ENCODE measurements at places on chromosomes 6 and 20.

DNA sequence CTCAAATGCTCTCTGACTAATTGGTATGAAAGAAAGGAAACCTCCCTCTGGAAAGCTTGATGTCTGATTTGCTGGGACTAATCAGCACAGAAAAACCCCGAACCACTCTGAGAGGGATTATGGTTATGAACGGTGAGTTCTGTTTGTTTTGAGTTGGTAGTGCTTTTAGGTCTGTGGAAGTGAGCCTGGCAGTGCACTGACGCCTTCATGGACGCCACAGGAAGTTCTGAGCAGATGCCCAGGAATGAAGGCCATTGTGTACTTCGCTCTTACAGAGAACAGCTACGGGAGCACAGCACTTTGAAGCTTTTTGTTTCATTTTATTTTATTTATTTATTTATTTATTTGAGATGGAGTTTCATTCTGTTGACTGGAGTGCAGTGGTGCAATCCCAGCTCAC lies 754.1 kb downstream of the QKI start:
- DNase-seq: no peak

DNA sequence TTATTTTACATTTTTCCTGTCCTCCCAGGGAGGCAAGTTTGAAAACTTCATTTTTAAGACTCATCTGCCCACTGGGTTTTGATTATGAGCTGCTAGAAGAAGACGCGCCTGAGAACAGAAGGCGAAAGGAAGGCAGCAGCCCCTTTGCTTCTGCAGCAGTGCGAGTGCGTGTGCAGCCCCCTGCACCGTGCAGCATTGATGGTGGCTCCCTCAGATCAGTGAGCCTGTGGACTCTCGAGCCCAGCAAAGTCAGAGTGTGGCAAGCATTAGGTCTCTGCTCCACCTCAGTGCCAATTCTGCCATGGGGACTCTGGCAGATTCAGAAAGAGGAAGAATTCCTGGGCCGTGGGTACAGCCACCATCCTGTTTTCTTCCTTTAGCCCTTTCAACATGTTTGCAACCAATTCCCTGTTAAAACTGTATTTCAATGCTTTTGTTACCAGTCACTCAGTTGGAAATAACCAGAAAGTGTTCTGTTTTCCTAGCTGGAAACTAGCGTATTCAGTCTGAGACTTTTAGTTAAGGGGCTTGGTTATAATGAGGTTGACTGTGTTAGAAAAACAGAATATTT lies 134.8 kb upstream of the OGFRL1 start:
- no peak for DNase-seq

- no peak for DNase-seq
These were observed 54.1 kb downstream of the BPIFB1 start for GRCh38 chr20:33337119-33337518.

GRCh38 chr6:40743690-40744446 lies 156.7 kb upstream of the LRFN2 start:
- DNase-seq: no peak

GRCh38 chr6:111416529-111416928 lies 66.5 kb downstream of the REV3L start:
- DNase-seq: no peak

GRCh38 chr20:39136798-39137197 lies 174.7 kb downstream of the DHX35 start:
- DNase-seq: no peak

GRCh38 chr6:18242062-18242851 lies 22.1 kb downstream of the DEK start:
- no peak for DNase-seq

GRCh38 chr20:63071541-63072181 lies 64.9 kb upstream of the BHLHE23 start:
- DNase-seq: no peak

- DNase-seq: no peak
These were observed 93.9 kb downstream of the FOXO3 start for GRCh38 chr6:108654465-108655106.

DNA sequence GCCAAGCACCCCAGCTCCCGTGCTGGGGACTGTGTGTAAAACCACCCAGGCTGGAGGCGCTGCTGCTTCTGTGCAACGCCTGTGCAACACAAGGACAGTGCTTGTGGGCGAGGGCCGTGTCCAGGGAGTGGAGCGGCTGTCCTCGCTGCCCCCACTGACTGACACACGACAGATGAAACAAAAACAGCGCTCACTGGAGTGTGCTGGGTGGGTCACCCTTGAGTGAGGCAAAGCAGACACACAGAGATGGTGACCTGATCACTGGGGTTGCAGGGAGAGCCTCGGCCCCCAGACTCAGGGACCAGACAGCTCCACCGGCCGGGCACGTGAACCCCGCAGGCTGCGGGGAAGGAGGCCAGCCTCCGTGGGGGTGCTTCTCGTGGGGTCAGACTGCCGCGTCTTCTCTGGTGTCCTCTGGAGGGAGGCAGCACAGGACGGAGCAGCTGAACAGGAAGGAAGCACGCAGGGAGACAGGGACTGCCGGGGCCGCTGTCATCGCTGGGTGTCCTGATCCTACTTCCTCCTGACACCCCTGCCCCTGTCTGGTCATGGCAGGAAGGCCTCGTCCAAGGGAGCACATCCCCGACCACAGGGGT lies 75.9 kb upstream of the CST7 start:
- DNase-seq: no peak

GRCh38 chr6:166032366-166033200 lies 135.1 kb downstream of the TBXT start:
- DNase-seq: no peak

DNA sequence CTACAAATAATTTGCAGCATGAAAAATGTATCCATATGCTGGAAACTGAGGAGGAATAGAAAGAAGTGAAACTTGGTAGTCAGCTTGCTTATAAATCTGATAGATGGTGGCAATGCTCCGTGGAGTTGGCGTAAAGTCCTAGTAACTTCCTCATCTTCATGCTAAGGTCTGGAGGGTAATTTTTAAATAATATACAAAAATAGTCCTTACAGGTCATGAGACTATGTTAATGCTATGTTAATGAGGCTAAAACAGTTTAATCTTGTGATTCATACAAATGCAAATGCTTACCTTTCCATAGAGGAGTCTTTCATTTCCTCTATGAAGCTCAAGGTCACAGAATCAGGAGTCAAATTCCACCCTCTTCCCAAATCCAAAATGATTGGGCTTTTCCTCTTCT lies 9.4 kb upstream of the CRIP3 start:
- DNase-seq: no peak

DNA sequence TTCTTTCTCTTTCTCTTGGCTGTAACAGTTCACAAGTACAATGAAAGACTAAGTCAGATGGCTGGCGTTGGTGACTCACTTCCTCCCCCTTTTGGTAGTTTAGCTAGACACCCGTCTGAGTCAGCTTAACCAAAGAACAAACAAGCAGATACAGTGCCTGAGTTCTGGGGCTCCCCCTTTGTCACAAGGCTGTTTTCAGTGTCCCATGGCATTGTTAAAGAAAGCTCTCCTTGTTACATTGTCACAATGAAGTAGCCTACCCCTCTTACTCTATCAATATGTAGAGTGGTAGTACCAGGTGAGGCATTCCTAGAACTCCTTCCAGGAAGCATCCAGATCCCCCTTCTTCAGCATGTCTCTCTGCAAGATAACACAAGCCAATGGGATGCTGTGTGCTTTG lies 38.6 kb downstream of the KIAA0408 start:
- DNase-seq: peak; percentile 2

DNA sequence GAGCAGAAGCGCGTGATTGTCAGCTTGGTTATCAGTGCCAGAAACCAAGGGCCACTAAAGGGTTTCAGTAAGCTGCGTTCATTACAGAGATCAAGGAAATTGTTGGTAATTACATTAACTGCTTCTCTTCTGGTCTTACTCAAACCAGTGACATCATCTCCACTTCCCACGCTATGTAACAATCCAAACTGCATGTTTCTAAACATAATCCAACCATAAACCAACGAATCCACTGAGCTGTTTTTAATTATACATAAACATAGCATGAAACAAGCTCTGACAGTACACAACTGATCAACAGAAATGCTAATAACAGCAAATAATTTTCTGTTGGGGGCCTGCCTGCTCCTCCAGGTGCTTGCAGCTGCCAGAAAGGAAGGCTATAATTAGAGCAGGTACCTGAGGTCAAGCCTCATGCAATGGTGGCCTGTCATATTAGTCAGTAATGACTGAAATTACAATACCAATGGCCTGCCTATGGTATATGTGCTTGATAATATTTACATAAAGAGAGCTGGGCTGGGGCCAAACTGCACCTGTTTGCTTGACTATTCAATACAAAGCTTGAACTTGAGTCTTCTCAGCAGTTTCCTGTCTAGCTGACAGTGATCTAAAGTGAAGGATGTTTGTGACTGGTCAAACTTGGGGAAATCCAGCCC lies 40.1 kb downstream of the ILRUN start:
- no peak for DNase-seq

- DNase-seq: no peak
These were observed 82.8 kb downstream of the TNFAIP3 start for GRCh38 chr6:137949686-137950390.

DNA sequence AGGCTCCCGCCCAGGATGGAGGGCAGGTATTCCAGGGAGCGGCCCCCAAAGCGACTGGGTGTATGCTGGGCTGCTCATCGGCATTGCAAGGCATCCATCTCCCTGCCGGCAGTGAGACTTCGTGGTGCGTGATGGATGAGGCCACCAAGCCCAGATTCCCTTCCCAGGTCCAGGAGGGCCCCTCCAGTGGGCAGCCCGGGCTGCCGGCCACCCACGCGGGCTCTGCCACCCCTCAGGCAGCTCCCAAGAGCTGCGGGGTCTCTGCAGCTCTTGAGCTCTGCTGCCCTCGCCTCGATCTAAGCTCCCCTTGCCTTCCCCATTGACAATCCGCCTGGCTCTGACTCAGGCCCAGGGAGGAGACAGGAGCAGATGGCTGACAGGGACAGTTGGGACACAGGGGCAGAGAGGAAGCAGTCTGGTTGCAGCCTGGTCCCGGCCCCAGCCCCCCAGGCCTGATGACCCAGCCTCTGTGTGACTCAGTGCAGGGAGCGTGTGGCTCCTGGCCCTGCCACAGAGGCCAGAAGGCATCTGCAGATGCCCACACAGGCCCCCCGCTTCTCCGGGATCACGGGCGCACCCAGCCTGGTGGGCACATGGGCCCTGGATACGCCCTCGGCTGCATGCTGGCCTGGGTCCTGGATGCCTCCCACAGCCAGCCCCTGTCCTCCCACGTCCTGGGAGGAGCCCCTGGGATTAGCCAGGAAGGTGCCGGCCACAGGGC lies 33.0 kb downstream of the SLCO4A1 start:
- no peak for DNase-seq

GRCh38 chr6:41199552-41200246 lies 1.2 kb downstream of the TREML2 start:
- DNase-seq: no peak

DNA sequence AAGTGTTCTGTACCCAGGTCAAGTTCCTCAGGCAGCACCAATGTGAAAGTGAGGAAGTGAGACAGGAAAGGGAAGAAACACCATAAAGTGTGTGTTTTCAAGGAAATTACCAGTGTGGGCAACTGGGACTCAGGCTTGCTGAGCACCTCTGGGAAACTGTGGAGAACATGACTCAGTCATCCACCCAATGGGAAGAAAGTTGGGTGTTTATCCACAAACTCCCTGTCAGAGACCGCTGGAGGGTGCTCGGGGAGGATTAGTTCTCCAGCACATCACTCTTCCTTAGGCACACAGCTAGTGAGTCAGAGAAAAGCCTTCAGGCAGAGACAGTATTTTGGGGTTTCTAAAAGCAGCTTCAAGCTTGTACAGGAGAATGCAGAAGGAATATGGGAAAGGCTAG lies 93.6 kb downstream of the PCSK2 start:
- DNase-seq: no peak

GRCh38 chr20:25576783-25577530 lies 8.4 kb downstream of the NINL start:
- no peak for DNase-seq

- no peak for DNase-seq
These were observed 28.2 kb upstream of the GSTA4 start for GRCh38 chr6:53023323-53023722.

- no peak for DNase-seq
These were observed 66.1 kb downstream of the B4GALT5 start for GRCh38 chr20:49647550-49647949.

DNA sequence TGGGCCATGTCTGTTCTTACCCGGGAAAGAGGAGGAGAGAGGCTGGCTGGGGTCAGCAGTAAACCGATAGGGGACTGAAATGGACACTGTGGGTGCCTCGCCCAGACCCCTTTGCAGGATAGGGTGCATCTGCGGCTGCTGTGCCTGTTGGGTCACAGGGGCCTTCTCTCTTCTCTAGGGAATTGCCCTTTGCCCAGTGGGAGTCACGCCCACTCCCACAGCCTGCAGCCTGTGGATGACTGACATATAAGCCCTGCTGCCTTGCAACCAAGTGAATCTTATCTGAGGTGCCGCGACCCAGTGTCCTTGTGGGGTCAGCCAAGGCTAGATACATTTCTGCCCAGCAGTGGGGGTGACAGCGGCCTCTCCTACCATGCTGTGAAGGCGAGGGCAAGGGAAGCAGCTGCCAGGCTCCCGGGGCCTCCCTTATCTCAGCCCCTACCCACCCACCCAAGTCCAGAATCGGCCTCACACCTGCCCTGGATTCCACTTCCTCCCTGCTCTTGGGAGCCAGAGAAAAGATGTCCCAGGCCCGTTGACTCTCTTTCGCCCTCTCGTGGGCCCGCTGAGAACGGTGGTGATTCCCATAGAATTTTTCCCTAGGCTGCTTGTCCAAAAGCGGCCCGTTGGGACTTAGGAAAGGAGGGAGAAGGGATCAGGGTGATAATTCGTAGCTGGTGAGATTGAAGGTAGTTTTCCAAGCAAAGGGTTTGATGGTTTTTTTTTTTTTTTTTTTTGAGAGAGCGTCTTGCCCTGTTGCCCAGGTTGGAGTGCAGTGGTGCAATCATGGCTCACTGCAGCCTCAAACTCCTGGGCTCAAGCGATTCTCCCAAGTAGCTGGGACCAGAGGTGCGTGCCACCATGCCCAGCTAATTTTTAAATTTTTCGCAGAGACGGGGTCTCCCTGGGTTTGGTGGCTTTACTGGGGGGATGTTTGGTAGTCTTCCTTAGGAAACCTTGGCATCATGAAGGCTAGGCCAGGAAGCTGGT lies 76.4 kb upstream of the RNF24 start:
- no peak for DNase-seq

GRCh38 chr20:38723017-38723847 lies 1.1 kb upstream of the SLC32A1 start:
- DNase-seq: no peak

DNA sequence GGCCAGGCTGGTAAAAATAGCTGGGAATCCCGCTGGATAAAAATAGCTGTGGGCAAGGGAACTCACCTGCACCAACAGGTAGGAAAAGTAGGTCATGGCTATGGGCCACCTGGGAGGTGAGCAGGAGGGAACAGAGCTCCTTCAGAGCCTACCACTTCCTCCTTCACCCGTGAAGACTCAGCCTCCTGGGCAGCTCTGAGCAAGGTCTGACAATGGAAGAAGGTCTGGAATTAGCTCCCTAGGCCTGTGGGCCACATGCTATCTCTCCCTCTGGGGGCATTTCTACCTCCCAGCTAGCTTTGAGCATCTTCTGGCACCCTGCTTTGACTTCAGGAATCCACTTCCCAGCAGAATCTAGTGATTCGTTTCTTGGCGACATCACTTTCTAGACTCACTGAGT lies 153.9 kb downstream of the MRPL14 start:
- no peak for DNase-seq

- no peak for DNase-seq
These were observed 2.1 kb downstream of the BTN1A1 start for GRCh38 chr6:26502165-26502564.

All from activated CD4-positive, CD25-positive, alpha-beta regulatory T cell (primary cell).